ENCODE measurements at places on chromosomes 13 and 19.

DNA sequence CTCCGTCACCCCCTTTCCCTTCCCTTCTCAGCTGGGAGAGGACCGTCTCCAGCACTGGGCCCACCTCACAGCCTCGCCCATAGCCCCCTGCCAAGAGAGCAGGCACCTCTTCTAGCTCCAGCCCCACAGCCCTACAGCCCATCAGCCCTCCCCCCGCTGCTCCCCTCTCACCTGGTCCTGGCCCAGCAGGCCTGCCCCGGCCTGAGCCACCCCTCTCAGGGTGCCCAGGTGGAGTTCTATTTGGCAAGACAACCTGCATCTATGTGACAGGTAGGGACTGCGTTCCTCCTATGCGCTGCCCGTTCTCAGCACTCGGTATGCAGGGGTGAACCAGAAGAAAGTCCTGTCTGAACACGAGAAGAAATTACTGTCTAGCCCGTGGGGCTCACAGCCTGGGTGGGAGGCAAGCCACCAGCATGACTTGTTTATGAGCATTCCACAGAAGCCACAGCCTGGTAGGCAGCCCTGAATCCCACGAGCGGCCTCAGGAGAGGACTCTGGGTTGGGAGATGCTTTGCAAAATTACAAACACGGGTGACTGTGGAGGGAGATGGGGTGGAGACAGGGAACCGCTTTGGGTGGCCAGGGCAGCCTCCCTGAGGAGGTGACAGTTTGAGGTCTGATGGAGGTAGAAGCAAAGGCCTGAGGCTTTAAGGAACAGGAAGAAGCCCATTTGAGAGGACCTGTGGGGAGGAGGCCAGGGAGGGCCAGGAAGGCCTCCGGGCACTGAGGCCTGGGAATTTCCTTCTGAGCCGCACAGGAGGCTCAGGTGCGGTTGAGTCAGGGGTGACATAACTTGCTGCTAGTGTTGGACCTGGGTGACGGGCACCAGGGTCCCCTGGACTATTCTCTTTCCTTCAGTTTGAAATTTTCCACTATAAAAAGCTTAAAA is 1.2 kb upstream of the PLEKHF1 start:
- DNase-seq: no peak

DNA sequence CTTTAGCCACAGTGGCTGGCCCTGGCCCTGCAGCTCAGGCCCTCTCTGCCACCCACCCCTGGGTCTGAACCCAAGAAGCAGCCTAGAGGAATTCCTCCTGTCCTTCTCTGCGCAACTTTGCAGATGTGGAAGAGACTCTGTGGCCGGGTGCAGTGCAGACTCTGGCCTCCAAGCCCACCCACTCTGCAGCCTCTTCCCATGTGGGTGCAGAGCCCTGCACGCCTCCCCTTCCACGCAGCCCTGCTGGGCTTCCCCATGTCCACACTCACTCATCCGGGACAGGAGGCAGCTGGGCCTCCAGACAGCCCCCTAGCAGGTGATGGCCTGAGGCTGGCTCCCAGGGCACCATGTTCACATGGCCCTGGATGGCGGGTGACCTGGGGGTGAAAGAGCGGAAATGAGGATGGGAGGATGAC is 2.5 kb downstream of the TEX29 start:
- DNase-seq: no peak

DNA sequence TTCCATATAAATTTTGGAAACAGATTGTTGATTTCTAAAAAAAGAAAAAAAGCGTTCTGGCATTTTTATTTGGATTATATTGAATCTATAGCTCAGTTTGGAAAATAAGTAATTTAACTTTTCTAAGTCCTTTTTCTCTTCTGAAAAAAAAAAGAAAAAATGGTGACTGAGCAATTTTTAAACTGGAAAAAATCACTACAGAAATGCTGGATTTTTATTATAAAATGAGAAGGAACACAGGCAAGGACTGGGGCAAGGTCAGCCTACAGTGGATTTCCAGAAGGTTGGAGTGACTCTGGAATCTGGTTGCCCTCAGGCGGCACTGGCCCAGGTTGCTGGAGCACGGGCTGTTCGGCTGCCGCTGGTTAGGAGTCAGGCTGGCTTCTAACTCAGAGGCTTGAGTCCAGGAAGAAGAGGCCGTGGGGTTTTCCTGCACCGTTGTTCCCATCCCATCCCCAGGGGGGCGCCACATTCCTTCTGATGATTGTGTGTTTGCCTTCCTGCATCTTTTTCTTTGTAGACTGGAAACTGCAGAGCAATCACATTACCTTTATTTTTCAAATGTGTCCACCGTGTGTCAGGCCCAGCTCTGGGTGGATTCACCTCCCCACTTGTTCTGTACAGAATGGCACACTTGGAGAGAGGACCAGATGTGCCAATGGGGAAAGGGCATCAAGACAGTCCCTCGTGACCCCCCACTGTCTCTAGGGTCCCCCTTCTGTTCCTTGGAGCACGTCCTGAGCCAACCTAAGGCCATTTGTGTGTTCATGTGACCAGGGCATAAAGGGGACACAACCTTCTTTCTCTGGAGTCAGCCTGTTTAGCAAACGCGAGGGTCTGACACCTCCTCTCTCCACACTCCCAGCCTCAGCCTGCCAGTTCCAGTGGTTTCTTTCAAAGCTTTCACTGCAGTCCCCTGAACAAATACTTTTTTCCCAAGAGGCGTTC is 44.5 kb upstream of the GTF3A start:
- peak; percentile 38 for DNase-seq

GRCh38 chr13:46659413-46660065 is 106.6 kb downstream of the LRCH1 start:
- DNase-seq: no peak

- no peak for DNase-seq
These were observed 1459.3 kb downstream of the UQCRFS1 start for GRCh38 chr19:27753622-27754021.

GRCh38 chr13:80047406-80047805 is 293.5 kb downstream of the SPRY2 start:
- DNase-seq: no peak

DNA sequence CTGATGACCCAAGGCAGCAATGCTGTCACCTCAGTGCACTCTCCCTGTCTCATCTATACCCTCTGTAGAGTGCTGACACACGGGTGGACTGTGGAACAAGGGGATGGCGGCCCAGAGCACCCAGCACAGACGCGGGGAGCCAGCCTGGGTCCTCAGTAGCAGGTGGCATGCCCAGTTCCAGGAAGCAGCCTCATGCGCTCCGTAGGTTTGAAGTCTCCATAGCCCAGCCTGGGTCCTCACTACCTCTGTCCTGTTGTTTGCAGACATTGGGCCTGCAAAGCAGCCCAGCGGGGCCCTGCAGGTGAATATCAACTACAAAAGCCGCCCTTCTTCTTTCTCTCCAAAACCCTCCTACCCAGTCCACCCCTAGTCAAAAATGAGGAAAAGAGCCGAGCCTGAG is 5.0 kb upstream of the SLC7A9 start:
- DNase-seq: no peak

- DNase-seq: no peak
These were observed 41.0 kb downstream of the AKAP11 start for GRCh38 chr13:42312817-42313431.

- DNase-seq: no peak
These were observed 287 bp upstream of the B3GLCT start for GRCh38 chr13:31199527-31199848.

DNA sequence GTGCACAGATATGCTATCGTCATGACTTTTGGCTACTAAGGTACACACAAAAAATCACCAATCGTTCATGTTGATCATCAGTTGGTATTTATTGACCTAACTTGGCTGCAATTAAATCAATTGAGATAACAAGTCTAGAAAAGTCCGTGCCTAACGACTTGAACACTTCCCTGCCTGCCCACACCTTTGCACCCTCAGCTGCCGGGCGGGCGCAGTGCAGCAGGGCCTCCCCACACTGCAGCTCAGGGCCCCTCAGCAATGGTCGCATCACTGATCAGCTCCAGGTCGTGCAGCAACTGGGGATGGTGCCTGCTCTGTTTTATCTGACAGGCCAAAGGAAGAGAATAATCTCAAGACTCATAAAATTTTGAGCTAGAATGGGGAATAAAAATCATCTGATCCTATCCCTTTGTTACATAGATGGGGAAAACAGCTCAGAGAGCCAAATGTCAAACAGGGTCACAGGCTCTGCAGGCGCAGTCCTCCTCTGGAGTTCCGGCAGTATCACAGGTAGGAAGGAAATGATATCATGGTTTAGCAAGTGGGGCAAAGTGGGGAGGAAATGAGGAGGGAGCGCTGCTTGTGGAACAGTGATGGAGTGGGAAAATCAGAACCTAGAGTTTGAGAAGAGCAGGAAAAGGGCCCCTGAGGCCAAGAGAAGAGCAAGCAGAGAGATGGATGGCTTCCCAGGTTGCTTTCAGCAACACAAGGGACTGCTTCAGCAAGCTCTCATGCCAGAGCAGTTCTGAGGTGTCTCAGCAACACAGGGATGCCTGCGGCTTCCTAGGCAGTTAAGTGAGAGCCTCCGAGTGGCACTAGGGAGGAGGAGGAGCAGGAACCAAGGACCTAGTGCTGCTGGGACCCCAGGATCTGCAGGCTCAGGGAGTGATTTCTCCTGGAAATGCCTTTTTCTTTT is 57.5 kb downstream of the SLC7A1 start:
- DNase-seq: no peak

DNA sequence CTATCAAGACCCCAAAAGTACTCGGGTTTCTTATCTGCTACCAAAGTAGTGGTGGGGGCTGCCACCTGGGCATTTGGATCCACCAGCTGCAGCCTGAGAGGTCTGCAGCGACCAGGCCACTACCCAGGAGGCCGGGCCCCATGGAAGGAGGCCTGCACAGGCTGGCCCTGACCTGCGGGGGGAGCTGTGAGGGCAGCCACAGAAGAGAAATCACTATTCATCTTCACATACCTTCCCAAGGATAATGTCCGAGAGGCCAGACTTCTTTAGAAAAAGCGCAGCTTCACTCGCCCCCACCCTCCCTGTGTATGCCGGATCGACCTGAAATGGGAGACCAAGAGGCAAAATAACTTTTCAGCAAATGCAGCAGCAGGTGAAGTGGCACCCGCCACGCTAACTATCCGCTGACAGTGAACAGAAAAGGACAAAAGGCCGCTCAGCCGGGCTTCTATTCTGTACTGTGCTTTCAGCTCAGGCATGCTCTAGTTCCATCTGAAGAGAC is 30.1 kb downstream of the EPS15L1 start:
- no peak for DNase-seq

- DNase-seq: no peak
These were observed 88.1 kb downstream of the TSC22D1 start for GRCh38 chr13:44487989-44488388.
